ENCODE measurements at places on chromosomes 5 and 9. TPM values are rescaled to one million over a fixed set of nuclear protein-coding genes. Genes with fewer than 3 reads are reported as not detected.

GRCh38 chr9:114612272-114612923 is 1.3 kb downstream of the TMEM268 start:
- DNase-seq, result no peak

The PCDHB16 gene
- polyA plus RNA-seq, result 0.66 TPM

The PDE6A gene
- not detected for polyA plus RNA-seq

The SLC36A2 gene
- polyA plus RNA-seq, result not detected

GRCh38 chr9:124583134-124583533 is 75.9 kb upstream of the NR5A1 start:
- DNase-seq, result no peak

The PSAT1 gene
- 216 TPM for polyA plus RNA-seq

GRCh38 chr5:43851741-43852140 is 248.8 kb downstream of the NNT start:
- no peak for DNase-seq

GRCh38 chr5:36897616-36898015 is 21.0 kb downstream of the NIPBL start:
- no peak for DNase-seq

DNA sequence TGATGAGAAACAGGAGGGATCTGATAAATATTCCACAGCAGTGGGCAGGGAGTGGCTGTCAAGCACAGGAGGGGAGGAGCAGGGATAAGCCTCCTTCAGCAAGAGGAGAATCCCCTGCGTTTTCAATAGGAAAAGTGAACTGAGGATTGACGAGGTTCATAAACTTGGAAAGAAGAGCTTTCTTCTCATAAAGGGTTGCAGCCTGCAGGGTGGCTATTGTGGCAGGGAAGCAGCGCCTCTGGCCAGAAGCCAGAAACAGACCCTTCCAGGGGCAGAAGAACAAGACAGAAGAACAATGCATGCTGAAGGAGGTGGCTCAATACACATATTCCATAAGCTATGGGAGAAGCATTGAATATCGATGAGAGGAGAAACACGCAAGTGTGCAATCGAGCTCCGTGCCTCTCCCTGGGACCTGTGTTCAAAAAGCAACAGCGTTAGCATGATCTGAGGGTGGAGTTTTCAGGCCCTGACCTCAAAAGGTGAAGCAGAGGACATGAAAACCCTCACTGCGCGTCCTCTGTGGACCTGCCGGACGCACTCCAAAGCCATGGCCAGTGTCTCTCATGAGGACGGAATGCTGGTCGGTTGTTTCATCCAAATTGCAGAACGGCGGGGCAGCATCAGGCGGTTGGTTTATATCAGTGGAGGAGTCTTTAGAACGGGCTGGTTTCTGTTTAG is 67.6 kb downstream of the ANKRD33B start:
- DNase-seq, result no peak

DNA sequence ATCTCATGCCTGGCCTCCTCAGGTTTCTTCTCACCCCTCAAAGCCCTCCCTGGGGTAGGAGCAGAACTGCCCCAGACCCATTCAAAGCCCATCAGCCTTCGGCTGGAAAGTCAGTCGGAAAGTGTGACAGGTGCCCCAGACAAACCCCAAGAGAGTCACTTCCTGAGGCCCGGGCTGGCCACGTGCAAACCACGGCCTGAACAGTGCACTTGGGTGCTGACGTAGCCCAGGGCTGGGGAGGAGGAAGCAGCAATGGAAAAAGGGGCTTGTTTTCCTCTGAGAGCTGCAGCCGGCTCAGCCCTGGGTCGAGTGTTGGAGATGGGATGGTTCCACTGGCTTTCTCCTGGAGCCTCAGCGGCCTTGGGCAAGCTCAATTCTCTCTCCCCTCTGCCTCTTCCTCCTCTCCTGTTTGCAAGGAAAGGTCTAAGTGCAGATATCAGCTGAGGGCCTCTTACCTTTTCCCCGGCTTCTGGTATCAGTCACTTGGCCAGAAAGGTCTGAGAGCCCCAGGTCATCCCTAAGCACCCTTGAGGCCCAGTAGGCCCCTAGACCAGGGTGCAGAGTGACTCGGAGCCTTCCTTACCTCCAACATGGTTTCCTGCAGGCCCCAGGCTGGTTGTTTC is 5.9 kb upstream of the EGR1 start:
- DNase-seq, result no peak

The ORM2 gene
- not detected for polyA plus RNA-seq

DNA sequence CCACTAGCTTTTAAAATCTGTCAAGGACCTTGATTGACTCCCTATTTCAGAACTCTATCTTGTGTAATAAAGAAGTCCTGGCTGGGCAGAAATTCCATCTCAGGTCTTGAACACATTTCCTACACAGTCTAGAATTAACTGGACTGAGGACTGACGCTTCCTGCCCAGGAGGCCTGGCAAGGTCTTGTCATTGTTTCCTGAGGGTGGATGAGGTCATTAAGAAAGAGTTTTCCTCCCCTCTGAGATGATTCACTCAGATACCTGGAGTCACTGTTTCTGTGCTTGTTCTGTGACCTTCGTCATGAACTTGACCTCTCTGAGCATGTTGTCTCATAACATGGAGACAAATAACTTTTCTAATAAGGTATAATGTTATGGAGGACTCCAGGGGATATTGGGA is 10.0 kb downstream of the MTAP start:
- no peak for DNase-seq
